ENCODE measurements at places on chromosomes 13 and 19.
A peak's percentile ranks its signal among the peaks of the same experiment; 100 is the strongest.

DNA sequence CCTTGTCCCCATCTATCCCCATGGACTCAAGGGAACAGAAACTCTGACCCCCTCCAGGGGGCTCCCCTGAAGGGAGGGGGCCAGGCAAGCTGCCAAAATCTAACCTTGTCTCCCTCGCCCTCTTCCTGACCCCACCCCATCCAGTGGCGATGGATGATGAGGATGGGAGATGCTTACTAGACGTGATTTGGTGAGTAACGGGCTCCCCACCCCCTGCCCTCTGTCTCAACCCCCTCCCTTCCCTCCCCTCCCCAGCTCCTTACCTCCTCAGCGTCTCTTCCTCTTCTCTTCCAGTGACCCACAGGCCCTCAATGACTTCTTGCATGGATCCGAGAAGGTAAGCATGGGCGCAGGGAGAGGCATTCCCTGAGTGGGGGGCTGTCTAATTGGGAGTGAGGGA is 39.8 kb upstream of the EHD2 start:
- no peak for DNase-seq

- DNase-seq: peak; percentile 33
Observed at GRCh38 chr19:16851031-16851712, 22.0 kb downstream of the SIN3B start.

DNA sequence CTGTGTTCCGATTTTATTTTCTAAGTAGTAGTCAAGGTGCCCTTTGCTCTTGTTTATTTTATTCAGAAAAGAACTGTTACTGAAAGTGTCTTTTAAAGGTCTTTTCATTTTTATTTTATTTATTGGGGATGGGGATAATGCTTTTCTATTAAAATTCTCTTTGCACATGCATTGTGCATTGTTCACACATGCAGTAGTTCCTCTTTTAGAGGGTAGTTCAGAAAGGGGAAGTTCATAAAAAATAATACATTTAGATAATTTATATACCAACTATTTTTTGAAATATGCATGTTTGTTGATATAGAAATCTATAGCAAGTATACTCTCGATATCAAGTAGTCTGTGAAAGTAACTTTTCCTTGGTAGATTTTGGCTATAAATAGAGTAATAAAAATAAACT is 3.5 kb downstream of the GPC5 start:
- no peak for DNase-seq

GRCh38 chr19:58084596-58085347 is 13.3 kb downstream of the ZSCAN18 start:
- no peak for DNase-seq

All from AG08395 (cell line).